ENCODE measurements at places on chromosomes 5 and 9.
A peak's percentile ranks its signal among the peaks of the same experiment; 100 is the strongest.

DNA sequence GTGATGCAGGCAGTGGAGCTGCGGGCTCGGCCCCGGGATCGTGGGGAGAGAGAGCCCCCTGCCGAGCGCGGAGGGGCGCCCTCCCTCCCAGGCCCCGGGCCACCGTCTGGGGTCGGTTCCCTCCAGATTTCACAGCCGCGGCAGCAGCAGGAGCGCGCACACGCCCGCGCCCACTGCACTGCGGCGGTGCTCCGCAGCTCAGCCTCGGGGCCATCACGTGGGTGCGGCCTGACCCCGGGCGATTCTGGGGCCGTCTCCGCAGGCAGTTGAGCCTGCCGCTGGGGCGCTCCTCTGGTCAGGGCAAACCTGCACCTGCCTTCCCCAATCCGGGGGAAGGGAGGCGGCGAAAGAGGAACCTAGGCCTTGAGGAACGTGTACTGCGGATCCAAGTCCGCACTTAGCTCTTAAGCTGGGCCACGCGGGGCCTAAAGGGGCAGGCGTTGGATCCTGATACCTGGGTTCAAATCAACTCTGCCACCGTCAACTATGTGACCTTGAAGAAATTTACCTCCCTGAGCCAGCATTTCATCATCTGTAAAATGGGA is 9.4 kb upstream of the DELE1 start:
- no peak for DNase-seq

DNA sequence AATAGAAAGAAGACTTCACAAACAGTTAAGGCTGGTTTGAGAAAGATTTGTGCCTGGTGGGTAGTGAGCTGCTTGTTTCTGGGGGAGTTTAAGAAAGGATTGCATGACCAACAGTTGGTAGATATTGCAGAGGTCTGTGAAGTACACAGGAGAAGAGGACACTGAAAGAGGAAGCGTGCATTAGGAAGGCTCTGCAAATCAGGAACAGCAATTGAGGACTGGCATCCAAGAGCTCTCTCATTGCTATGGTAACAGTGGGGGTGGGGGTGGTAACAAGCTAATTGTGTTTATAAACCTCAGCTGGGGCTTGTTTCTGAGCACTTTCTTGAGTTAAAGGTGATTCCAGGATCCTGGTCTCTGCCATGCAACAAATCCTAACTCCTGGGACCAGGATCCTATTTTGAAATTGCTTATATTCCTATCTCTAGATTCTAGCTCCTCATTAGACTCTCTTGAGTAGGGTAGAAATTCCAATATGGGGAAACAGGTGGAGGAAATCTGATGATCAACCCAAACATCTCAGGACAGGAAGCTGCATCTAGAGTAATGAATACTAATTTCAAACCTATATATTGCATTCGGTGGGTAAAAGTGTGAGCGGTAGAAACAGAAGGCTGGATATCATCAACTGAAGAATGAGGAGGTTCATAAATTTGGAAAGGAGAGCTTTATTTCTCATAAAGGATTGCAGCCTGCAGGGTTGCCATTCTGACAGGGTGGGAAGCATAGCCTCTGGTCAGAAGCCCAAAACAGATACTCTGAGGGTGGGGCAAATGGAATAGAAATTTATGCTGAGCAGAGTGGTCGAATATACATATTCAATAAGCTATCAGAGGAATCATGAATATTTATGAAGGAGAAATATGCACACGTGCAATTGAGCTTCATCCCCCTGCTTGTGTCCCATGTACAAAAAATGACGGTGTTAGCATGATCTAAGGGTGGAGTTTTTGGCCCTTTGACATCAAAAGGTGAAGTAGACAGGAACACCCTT is 79.4 kb downstream of the PTTG1 start:
- no peak for DNase-seq

- DNase-seq: no peak
These were observed 1172.5 kb downstream of the CDH12 start for GRCh38 chr5:21680641-21681040.

- no peak for DNase-seq
These were observed 1974.8 kb downstream of the EFNA5 start for GRCh38 chr5:105695941-105696340.

DNA sequence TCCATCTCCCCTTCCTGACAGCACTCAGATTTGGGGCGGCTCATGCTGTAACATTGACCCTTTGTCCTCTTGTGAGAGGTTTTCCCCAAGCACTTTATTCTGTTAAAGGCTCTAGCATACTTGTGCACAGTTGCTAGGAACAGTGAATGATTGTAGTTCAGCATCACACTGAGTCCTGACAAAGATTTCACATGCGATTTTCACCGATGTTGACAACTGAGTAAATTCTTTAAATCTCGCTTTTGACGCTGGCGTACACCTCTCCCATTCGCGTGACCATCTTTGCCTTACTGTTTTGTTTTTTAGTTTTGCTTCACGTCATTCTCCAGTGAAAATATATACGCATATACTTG is 780 bp downstream of the CDC37L1 start:
- peak; percentile 38 for DNase-seq

GRCh38 chr5:15013654-15014463 is 142.3 kb upstream of the ANKH start:
- peak; percentile 77 for DNase-seq

GRCh38 chr5:178672630-178673029 is 45.8 kb upstream of the CLK4 start:
- DNase-seq: no peak

- DNase-seq: no peak
These were observed 81.1 kb downstream of the MAT2B start for GRCh38 chr5:163586531-163586956.

- DNase-seq: no peak
These were observed 205.6 kb downstream of the C9orf50 start for GRCh38 chr9:129414993-129415941.

DNA sequence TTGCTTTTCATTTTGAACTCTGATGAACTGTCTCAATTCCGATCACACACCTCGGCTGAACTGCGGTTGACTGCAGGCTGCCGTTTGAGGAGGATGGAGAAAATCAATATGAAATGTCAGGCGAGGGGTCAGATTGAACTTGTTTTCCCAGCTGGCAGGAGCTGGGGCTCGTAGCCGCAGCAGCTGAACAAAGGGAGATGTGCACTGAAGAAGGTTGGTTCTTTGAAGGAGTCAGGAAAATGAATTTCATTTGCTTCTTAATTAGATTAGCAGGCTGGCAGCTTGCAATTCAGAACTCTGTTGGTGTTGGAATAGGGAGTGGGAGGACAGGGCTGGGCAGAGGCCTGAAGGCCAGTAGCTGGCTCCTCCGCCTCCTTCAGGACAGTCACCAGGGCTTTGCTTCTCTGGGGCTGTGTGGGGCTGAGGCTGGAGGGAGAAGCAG is 117.4 kb upstream of the GPR151 start:
- no peak for DNase-seq

DNA sequence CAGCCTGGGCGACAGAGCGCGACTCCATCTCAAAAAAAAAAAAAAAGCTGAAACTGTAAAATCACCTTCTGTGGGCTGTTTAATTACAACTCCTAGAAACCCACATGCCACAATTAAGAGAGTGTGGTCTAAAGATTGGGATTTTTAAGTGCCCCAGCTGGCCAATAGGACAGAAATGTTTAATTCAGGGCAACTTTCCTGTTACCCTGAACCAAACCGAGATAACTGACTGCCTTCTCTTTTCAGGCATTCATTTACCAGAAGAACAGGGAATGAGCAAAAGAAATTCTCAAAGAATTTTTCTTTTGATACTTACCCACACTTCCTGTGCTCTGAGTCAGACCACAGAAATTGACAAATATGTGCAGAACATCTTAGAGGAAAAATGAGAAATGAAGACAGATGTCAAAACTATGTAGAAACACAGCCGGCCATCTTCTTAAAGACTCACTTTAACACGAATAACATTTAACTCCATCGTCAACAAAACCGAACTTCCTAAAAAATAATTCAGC is 221.3 kb upstream of the DAPK1 start:
- DNase-seq: no peak

- no peak for DNase-seq
These were observed 20.0 kb downstream of the ITGA1 start for GRCh38 chr5:52807723-52808122.

DNA sequence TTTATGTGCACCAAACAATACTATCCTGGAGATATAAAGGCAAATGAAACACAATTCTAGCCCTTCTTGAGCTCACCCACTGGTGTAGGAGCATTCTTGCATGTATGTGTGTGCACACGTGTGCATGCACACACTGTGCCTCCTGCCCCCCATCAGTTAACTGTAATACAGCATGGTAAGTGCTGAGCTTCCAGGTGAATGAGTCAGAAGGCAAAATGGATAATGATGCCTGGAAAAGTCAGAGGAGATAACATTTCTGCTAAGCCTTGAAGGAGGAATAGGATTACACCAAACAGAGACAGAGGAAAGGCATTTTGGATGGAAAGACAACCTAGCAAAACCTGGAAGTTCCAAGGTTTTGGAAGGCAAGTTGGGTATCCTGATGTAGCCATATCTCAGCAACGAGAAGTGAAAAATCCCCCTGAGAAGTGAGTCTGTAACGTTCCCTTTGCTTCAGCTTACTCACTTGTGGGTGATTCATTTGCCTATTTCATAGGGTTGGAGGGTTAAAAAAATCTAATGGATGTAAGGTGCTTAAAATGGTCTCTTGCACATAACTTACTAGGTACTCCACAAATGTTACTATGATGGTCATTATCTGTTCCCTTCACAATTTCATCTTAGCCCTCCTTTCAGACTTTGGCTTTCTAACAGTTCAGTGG is 101.4 kb upstream of the STC2 start:
- DNase-seq: no peak

GRCh38 chr5:160638161-160638742 is 213.8 kb downstream of the ATP10B start:
- DNase-seq: no peak

DNA sequence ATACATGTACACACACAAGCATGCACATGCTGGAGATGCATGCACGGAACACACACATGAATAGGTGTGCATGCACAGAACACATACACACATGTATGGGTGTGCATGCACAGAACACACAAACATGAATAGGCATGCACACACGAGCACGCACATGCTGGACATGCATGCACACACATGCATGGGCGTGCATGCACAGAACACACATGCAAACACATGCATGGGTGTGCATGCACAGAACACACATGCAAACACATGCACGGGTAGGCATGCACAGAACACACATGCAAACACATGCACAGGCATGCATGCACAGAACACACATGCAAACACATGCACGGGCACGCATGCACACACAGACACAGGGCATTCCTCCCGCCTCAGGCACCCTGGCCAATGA is 382.3 kb downstream of the IRX2 start:
- DNase-seq: no peak

- DNase-seq: no peak
These were observed 14.9 kb downstream of the IL4 start for GRCh38 chr5:132688536-132689339.

GRCh38 chr5:105752801-105753200 is 1917.9 kb downstream of the EFNA5 start:
- peak; percentile 49 for DNase-seq

GRCh38 chr9:124264823-124265233 is 7.1 kb downstream of the NEK6 start:
- DNase-seq: no peak

DNA sequence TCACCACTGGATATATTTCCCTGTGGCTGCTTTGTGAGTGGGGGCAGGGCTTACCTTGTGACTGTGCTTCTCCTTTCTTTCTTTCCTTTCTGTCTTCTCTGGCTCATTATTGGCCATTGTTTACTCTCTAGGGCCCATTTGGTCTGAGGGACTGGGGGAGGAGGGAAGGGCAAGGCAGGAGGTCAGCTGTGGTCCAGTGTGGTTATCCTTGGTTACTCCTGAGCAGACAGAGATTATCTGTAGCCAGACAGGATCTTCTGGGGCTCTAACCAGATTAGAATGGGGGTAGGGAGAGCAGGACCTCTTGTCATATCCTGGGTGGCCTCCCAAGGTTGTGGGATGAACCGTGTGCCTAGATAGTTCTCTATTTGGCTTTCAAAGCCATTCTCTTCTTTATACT is 71.2 kb downstream of the ANKRD55 start:
- no peak for DNase-seq

- peak; percentile 65 for DNase-seq
These were observed 172.3 kb downstream of the PDZD2 start for GRCh38 chr5:31811210-31811609.

- no peak for DNase-seq
These were observed 156.0 kb downstream of the MACROH2A1 start for GRCh38 chr5:135242866-135243555.

DNA sequence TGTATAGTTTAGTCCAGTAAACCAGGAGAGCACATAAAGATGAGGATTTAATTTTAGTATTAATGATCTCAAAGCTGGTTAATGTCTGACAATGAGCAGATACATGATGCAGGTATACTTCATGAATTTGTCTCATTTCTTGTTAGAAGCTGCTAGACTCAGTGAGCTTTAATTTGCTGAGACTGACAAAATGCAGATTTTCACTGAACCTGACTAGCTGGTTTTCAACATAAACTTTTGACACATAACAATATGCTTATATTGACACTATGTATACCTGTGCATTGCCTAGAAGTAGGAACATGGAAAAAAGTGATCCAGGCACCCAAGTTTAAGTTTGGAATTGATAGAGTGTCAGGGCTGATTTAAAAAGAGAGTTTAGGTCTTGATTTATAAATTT is 10.8 kb downstream of the UBLCP1 start:
- DNase-seq: no peak

- no peak for DNase-seq
These were observed 82.0 kb downstream of the WNK2 start for GRCh38 chr9:93265972-93266371.

- no peak for DNase-seq
These were observed 10.4 kb upstream of the CEL start for GRCh38 chr9:133051281-133051900.

- no peak for DNase-seq
These were observed 44.7 kb upstream of the IL17B start for GRCh38 chr5:149423794-149424268.

- peak; percentile 35 for DNase-seq
These were observed 1.8 kb downstream of the FEM1C start for GRCh38 chr5:115542651-115543364.

- DNase-seq: no peak
These were observed 379.4 kb upstream of the SGCD start for GRCh38 chr5:155947394-155948062.

DNA sequence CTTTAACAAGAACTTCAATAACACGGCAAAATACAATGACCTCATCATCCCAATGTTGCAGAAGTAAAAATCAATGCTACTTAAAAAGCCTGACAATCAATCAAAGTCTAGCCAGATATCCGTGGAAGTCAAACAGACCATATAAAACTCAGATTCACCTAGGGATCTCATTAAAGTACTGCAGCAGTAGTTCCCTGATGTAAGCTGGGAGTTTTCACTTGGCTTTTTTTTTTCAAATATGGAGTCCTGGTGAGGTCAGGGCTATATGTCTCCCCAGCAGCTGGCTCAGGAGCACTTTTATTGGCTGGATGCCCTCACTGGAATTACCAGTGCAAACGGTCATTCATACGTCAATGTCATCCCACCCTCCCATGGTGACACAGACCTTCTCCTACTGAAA is 220.6 kb upstream of the SLC30A5 start:
- no peak for DNase-seq

DNA sequence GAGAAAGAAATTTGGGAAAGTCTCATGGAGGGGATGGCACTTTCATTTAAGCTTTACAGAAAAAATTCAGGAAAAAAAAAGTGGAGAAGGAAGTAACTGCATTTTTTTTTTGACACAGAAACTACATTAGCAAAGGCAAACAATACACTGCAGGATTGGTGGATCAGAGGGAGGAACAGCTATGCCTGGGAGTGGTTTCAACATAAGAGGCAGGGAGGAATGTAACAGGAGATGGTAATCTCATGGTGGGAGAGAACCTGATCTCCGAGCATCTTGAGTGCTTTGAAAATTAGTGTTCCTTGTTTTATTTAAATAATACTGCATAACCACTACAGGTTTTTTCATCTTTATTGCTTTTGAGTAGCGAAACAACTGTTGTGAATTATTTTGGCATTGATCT is 249.4 kb downstream of the FAM170A start:
- no peak for DNase-seq

Measured in RKO (cell line).